ENCODE measurements at places on chromosomes 16 and 17.
A peak's percentile ranks its signal among the peaks of the same experiment; 100 is the strongest.

DNA sequence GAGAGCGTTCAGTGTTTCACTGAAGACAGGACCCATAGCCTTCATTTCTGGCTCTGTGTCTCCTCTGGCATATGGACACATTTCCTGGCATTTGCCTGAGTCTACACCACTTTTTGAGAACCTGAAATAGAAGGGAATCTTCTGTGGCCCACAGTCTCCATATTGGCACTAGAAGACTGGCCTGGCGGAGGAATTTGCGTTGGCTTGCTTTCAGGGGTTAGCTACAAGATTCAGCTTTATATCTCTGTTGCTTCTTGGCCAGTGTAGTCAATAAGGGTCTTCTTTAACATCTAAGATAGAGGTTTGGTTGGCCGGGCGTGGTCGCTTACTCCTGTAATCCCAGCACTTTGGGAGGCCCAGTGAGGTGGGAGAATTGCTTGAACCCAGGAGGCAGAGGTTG lies 12.8 kb upstream of the CLEC18C start:
- no peak for DNase-seq
- peaks cover 9% of the 10 kb centered on the region for H3K4me1 ChIP-seq
- no peak overlapping the region for H3K27ac ChIP-seq

DNA sequence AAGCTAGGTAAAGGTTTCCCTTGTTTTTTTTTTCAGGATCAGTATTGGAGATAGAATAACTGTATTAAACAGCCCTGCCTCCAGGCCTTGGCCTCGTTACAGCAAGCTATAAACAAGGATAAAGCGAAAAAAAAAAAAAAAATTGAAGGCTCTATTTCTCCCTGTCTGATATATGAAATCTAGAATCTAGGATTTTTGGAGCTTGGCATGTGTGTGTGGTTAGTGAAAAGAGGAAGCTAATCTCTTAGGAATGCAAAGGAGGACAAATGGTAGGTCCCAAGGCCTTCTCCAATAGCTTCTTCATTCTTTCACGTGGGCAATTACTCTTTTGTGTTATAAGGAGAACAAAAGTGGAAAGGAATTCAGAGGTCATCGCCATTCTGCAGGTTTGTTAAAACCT lies 470.3 kb downstream of the TMEM114 start:
- H3K36me3 ChIP-seq, result no peaks in the 10 kb centered on the region
- no peak overlapping the region for H3K27ac ChIP-seq
- H3K4me1 ChIP-seq, result no peaks in the 10 kb centered on the region
- H3K27me3 ChIP-seq, result no peaks in the 10 kb centered on the region

DNA sequence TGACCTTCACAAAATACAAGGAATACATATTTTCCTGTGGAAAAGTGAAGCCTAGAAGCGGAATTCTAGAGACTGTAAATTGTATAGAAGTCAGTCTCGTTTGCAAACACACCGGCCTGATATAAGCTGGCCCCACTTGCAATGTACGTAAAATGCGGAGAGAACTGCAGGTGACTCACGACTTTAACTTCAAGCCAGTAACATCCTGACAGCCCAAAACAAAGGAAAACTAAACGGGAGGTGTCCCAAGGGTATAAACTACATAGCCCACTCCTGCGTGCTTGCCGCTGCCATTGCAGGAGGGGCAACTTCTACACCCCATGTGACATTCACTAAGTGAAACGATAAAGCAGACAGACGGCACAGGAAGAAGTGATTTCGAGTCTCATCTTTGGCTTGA lies 101.6 kb downstream of the CYTH1 start:
- H3K4me1 ChIP-seq, result peaks cover 16% of the 10 kb centered on the region
- H3K27ac ChIP-seq, result no peak overlapping the region
- peaks cover 33% of the 10 kb centered on the region for H3K36me3 ChIP-seq
- no peak overlapping the region for H3K4me3 ChIP-seq

GRCh38 chr17:74865504-74866197 lies 6.0 kb upstream of the GRIN2C start:
- peak; percentile 20 for DNase-seq
- peaks cover 4% of the 10 kb centered on the region for H3K36me3 ChIP-seq
- H3K27me3 ChIP-seq, result peaks cover 12% of the 10 kb centered on the region

- no peak for DNase-seq
- H3K36me3 ChIP-seq, result peaks cover 38% of the 10 kb centered on the region
- H3K27ac ChIP-seq, result peak overlapping the region; percentile 51
- no peaks in the 10 kb centered on the region for H3K27me3 ChIP-seq
- peak overlapping the region; percentile 79 for H3K4me3 ChIP-seq
These were observed 547 bp upstream of the ZNF48 start for GRCh38 chr16:30394592-30395154.
